ENCODE measurements at places on chromosomes 6 and 20. TPM values are rescaled to one million over a fixed set of nuclear protein-coding genes. Genes with fewer than 3 reads are reported as not detected.
A peak's percentile ranks its signal among the peaks of the same experiment; 100 is the strongest.

Gene TMEM170B
- 1.0 TPM for total RNA-seq

Gene RSPO3
- total RNA-seq: not detected

Gene MLN
- total RNA-seq: not detected

Gene OGFRL1
- total RNA-seq: 6.7 TPM

DNA sequence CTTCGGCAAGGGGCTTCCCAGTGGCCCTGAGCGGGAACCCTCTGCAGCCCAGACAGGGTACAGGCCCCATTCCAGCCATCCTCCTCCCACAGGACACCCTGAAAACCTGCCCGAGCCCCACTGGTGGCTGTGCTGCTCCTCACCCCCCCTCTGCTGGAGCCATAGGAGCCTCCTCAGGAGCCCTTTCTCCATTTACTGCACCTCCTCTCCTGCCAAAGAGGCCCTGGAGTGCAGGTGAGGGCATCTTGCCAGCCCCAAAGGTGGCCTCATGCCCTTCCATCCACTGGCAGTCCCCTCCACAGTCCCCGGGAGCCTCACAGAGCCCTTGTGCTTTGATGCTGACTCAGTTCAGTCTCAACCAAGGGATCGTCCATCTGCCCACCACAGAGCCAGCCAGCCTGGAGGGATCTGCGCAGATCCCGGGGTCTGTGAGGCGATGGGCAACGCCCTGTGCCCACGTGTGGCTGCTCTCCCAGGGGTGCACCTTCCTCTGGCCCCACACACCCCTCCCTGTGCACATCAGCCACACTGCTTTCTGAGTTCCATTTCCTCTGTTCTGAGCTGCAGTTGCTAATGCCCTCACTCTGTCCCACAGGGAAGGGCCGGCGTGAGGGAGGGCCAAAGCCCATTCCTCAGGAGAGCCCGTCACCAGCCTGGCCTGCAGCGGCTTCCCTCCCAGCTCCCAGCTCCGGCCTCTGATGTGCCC is 228.5 kb downstream of the DLL1 start:
- no peak overlapping the region for H3K27ac ChIP-seq
- no peak for DNase-seq
- H3K27me3 ChIP-seq: no peaks in the 10 kb centered on the region
- H3K4me3 ChIP-seq: no peak overlapping the region
- no peaks in the 10 kb centered on the region for H3K36me3 ChIP-seq

DNA sequence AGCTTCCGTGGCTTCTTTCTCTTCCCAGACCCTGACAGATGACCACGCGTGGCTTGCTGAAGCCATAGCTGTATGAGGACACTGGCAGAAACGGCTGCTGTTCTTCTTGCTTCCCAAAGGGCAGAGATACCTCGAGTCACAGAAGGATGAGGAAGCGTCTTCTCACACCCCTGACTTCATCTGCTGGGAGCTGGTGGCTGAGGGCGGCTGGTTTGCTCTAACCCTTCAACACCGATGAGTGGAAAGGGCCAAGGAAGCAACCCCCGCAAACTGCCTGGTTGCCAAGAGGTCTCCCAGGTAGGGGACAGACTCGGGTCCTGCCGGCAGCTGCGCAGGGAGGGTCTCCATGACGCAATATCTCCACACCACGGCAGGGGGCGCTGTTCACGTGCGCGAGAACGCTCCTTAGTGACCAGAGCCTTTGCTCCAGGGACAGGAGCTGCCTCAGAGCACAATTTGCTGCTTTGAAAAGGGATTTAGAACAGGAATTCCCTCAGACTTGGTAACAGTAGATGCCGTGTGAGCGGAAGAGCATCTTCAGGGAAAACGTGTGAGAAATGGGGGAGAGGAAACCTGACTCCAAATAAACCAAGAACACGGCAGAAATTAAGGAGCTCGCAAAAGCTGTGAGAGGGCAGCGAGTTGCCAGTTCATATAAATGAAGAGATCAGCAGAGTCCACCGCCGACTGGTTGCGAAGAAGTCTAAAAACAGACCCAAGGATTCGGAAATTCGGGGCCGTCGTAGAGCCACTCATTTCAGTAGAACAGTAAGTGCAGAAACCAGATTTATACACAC is 80.2 kb downstream of the ERMARD start:
- no peaks in the 10 kb centered on the region for H3K36me3 ChIP-seq
- no peak overlapping the region for H3K27ac ChIP-seq
- peaks cover 7% of the 10 kb centered on the region for H3K4me1 ChIP-seq
- H3K4me3 ChIP-seq: no peak overlapping the region
- peaks cover 65% of the 10 kb centered on the region for H3K27me3 ChIP-seq
- peak; percentile 83 for DNase-seq

DNA sequence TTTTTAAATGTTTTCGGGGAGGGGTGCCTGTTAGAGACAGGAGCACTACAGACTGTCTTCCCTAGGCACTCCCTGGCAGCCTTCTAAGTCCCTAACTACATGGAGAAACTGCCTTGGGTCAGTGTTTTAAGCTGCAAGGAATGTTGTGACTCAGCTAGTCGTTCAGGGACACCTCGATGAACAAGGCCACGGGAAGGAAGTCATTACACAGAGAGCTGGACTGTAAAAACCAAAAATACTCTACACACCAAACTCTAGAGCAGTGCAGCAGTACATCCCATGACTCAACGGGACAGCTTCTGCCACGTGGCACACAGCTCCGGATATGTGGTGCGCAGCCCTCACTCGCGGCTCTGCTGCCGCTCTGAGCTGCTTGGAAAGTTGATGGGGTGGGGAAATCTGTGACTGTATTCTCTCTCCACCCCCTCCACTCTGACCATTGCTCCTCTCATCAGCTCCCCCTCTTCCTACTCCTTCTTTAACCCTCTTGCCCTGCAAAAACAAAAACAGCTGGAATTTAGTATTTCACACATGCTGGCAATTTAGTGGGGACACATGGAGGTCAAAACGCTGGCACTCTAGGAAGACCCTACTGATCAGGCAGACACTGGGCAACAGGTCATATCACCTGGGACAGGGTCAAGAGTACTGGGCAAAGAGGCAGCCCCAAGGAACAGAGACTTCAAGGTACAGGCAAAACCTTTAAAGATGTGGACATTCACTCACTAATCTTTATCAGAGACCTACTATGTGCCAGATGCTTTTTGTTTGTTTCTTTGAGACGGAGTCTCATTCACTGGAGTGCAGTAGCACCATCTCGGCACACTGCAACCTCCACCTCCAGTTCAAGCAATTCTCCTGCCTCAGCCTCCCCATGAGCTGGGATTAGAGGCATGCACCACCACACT is 10.9 kb upstream of the LPIN3 start:
- peak overlapping the region; percentile 68 for H3K4me3 ChIP-seq
- no peaks in the 10 kb centered on the region for H3K36me3 ChIP-seq
- no peaks in the 10 kb centered on the region for H3K27me3 ChIP-seq

- H3K4me3 ChIP-seq: peak overlapping the region; percentile 76
- H3K36me3 ChIP-seq: no peaks in the 10 kb centered on the region
- H3K27me3 ChIP-seq: peaks cover 87% of the 10 kb centered on the region
Measured at GRCh38 chr6:108113557-108114519, 39.3 kb upstream of the OSTM1 start.

DNA sequence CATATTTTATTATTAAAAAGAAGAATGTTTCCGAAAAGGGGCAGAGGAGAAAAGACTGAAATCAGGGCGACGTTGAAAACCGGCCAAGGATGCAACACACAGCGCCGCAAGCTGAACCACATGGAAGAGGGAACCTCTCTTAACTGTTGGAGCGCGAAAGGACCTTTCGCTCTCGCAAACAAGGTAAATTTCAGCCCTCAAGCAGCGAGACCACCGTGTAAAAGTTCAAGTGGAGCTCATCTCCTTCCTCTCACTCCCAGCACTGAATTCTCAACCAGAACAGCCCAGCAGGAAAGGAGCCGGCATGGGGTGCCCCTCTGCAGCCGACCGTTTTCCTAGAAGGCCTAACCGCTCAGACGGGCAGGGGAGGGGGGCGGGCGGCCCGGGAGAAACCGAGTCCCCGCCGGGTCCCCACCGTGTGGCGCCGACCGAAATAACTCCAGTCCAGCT is 621 bp downstream of the GPR63 start:
- peak; percentile 6 for DNase-seq
- H3K27ac ChIP-seq: no peak overlapping the region
- no peaks in the 10 kb centered on the region for H3K36me3 ChIP-seq
- H3K4me1 ChIP-seq: peaks cover 19% of the 10 kb centered on the region

- no peak within 1 kb of the TSS for H3K4me3 ChIP-seq
- H3K4me1 ChIP-seq: no peaks in the 10 kb centered on the region
Measured at GRCh38 chr6:132589454-132589853, at the start of gene TAAR5. Gene TAAR5, minus strand, starts transcription at chr6:132589741. Its CDS starts 55 bp downstream, at chr6:132589686.

GRCh38 chr20:41248368-41249024 is 69.0 kb downstream of the ZHX3 start:
- no peaks in the 10 kb centered on the region for H3K27me3 ChIP-seq
- no peak overlapping the region for H3K4me3 ChIP-seq
- H3K4me1 ChIP-seq: peaks cover 9% of the 10 kb centered on the region
- H3K27ac ChIP-seq: no peak overlapping the region

DNA sequence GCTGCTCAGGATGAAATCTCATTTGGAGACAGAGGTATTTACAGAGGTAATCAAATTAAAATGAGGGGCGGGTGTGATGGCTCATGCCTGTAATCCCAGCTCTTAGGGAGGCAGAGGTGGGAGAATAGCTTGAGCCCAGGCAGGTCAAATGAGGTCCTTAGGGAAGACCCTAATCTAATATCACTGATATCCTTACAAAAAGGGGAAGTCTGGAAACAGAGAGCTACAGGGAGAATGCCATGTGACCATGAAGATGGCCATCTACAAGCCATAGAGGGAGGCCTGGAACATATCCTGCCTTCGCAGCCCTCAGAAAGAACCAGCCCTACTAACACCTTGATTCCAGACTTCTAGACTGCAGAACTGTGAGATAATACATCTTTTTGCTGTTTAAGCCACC is 8.3 kb downstream of the MTCL3 start:
- H3K36me3 ChIP-seq: no peaks in the 10 kb centered on the region
- H3K4me3 ChIP-seq: no peak overlapping the region
- no peak overlapping the region for H3K27ac ChIP-seq

- peaks cover 6% of the 10 kb centered on the region for H3K36me3 ChIP-seq
- DNase-seq: no peak
- no peak overlapping the region for H3K27ac ChIP-seq
- no peak overlapping the region for H3K4me3 ChIP-seq
Measured at GRCh38 chr6:161220346-161220745, 53.5 kb downstream of the AGPAT4 start.

DNA sequence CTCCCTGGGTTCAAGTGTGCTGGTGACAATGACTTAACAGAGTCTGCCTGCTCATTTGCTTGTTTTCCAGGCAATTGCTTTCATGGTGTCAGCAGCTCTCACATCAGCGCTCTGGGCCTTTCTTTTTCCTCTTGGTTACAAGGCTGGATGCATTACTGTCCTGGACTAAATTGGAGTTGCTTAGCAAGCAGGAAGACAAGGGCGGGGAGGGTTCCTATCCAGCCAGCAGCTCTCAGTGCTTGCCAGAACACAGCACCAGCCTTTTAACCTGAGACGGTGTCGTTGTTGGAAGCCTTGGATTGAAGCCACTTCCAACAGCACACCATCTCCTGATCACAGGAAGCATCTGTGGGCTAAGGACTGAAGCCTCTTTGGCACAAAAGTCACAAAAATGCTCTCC is 606.9 kb downstream of the CDH26 start:
- no peak overlapping the region for H3K27ac ChIP-seq
- no peaks in the 10 kb centered on the region for H3K4me1 ChIP-seq
- no peak for DNase-seq
- no peak overlapping the region for H3K4me3 ChIP-seq
- peaks cover under 1% of the 10 kb centered on the region for H3K27me3 ChIP-seq

GRCh38 chr20:60381643-60382400 is 423.6 kb downstream of the CDH26 start:
- DNase-seq: no peak
- H3K4me3 ChIP-seq: no peak overlapping the region
- H3K27ac ChIP-seq: no peak overlapping the region
- no peaks in the 10 kb centered on the region for H3K4me1 ChIP-seq

Measured in activated T-cell treated with anti-CD3 and anti-CD28 coated beads, Interleukin-2, amount 50 U/mL, for 72 hours (primary cell).